ENCODE measurements at places on chromosomes 4 and X.

GRCh38 chr4:17584521-17585213, 7.7 kb downstream of the LAP3 start:
- H3K4me3 ChIP-seq, result no peak overlapping the region
- peaks cover 77% of the 10 kb centered on the region for H3K36me3 ChIP-seq
- H3K27me3 ChIP-seq, result no peaks in the 10 kb centered on the region
- peaks cover 32% of the 10 kb centered on the region for H3K4me1 ChIP-seq

DNA sequence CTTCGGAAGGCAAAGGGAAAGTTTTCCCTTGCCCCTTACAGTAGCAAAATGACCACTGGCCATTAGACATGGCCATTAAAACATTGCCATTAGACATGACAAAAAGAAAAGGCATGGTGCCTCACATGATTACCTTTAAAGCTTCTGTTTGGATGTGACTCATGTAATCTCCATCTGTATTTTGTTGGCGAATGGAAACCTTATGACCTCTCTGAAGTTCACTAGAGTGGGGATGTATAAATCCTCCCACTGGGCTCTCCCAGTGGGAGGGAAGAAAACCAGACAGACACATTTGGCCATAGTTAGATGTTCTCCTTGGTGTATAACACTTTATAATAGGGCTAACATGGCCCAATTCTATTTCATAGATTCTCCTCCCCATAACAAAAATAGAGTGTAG, 152.6 kb downstream of the MAGEB17 start:
- H3K27me3 ChIP-seq, result no peaks in the 10 kb centered on the region
- no peaks in the 10 kb centered on the region for H3K4me1 ChIP-seq
- H3K27ac ChIP-seq, result no peak overlapping the region
- H3K36me3 ChIP-seq, result no peaks in the 10 kb centered on the region

DNA sequence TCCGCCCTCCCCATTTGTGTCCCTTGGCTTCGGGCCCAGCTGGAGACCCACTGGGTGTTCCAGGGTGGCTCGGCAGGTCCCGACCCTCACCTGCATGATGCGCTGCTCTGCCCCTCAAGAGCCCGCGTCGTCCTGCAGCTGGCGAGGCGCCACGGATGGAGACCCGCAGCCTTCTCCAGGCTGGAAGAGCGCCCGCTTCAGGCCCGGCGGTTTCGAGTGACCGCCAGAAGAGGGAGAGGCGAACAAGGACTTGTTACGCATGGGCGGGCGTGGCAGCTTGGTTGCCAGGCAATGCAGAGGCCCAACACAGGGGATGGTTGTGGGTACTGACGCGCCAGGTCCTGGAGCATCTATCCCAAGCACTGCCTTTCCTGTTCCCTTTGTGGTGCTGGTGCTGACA, at the start of gene PDCL2:
PDCL2 (minus strand) TSS at position 232 of the 400 bp plus-strand sequence; CDS start at position 96, 136 bp downstream.
- no peaks in the 10 kb centered on the region for H3K4me1 ChIP-seq
- DNase-seq, result no peak
- no peaks in the 10 kb centered on the region for H3K36me3 ChIP-seq
- H3K4me3 ChIP-seq, result no peak within 1 kb of the TSS

- peaks cover 19% of the 10 kb centered on the region for H3K36me3 ChIP-seq
- peaks cover 14% of the 10 kb centered on the region for H3K4me1 ChIP-seq
- no peak for DNase-seq
These were observed 27.6 kb downstream of the ARFIP1 start for GRCh38 chr4:152807294-152807829.

DNA sequence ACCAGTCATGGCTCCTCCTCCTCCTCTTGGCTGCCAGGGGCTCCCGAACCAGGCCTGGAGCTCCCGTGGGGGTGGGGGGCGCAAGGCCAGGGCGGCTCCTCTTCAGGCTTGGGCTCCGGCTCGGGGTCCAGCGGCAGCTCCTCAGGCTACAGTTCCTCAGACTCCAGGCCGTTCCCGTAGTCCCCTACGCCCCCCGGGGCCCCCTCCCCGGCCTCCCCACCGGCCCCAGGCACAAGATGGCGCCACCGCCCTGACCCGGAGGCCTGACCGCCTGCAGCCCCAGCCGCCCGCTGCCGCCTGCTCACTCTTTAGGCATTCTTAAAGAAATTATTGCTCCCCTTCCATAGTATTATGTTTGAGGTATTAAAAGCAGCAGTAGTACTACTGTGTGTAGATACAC, 54.5 kb downstream of the TAF1 start:
- H3K4me3 ChIP-seq, result no peak overlapping the region
- H3K27me3 ChIP-seq, result no peaks in the 10 kb centered on the region
- H3K36me3 ChIP-seq, result peaks cover 19% of the 10 kb centered on the region
- DNase-seq, result no peak
